ENCODE measurements at places on chromosomes 1 and 21.

DNA sequence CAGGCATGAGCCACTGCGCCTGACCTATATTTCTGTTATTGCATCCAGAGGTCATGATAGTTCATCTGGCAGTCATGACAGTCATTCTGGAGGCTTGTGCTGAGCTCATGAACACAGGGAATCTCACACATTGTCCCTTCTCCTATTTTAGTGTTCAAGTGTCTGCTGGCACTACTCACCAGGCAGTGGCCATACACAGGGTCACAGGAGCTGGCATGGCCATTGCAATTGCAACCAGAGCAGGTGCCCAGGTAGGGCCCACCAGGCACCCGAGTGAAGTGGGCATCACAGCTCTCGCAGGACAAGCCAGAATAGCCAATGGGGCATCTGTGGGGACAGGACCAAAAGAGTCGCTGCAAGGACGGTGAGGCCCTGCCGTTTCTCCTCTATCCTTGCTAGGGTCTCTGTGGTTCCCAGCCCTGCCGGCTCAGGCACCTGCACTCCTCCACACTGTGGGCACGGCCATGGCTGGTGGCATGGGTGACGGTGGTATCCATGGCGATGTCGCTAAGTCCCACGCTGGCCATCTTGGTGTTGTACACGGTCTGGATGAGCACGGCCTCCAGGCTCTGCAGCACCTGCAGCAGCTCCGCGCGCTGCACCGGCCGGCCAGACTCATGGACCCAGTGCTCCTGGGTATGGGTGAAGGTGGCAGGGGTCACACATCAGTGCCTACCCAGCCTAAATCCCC is 57.0 kb downstream of the HSPG2 start:
- no peak for DNase-seq

GRCh38 chr1:55444667-55445066 is 229.5 kb upstream of the USP24 start:
- no peak for DNase-seq

GRCh38 chr1:35707601-35708440 is 10.9 kb downstream of the C1orf216 start:
- DNase-seq = no peak

DNA sequence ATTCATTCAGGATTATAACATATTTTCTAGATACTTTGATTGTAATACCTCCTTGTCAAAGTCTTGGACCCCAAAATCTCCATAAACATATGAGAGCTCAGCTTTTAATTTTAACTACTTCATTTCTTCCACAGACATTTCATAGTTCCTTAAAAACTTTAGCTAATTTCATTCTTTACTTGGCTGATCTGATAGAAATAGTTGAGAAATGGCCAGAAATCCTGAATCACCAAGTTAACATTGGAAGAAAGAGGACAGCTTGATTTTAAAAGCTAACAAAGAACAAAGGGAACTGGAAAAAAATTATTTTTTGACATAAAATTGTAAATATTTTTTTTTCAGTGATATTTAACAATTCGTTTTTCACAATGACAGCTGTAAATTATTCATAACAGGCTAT is 216.5 kb downstream of the NTNG1 start:
- no peak for DNase-seq

GRCh38 chr1:245298781-245299180 is 144.0 kb downstream of the KIF26B start:
- no peak for DNase-seq

- DNase-seq = no peak
Measured at GRCh38 chr1:110285316-110285715, 53.9 kb upstream of the RBM15 start.

DNA sequence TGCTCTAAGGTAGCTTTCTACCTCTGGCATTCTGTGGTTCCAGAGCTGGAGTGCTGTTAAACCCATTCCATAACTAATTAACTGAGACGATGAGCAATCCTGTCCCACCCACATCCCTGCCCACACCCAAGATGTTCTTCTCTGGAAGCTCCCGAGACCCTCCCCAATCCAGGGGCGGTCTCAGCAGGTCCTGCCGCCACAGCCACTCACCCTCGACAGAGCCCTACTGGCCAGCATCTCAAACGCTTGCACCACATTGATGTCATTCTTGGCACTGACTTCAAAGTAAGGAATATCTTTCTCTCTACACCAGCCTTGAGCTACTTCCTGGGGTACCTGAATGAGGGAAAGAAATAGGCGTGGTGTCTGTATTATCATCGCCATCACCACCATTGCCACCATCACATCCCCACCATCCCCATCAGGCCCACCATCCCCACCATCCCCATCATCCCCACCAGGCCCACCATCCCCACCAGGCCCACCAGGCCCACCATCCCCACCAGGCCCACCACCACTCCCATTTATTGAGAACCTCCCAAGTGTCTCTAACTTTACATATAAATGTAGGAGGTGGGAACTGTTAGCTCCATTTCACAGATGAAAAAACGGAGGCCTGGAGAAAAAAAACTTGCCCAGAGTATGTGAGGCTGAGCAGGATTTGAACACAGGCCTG is 17.7 kb downstream of the RAB7B start:
- DNase-seq = no peak

DNA sequence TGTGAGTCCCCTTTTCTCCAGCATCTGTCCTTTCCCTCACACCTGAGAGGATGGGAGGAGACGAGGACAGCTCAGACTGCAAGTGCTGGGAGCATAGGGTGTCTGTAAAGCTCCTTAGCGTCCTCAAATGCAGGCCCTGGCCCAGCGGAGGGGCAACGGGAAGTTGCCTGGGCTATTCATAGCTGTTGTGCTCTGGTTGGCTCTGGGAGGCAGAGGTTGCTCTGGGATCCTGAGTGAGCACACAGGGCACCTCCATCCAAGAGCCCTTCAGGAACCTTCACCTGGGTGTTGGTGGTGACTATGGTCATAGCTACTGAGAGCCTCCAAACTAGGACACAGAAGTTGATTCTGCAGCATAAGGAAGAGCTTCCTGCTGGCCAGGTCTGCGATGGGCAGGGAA is 2.6 kb downstream of the PADI1 start:
- DNase-seq = no peak

- DNase-seq = no peak
Measured at GRCh38 chr1:182304218-182304617, 87.4 kb downstream of the GLUL start.

DNA sequence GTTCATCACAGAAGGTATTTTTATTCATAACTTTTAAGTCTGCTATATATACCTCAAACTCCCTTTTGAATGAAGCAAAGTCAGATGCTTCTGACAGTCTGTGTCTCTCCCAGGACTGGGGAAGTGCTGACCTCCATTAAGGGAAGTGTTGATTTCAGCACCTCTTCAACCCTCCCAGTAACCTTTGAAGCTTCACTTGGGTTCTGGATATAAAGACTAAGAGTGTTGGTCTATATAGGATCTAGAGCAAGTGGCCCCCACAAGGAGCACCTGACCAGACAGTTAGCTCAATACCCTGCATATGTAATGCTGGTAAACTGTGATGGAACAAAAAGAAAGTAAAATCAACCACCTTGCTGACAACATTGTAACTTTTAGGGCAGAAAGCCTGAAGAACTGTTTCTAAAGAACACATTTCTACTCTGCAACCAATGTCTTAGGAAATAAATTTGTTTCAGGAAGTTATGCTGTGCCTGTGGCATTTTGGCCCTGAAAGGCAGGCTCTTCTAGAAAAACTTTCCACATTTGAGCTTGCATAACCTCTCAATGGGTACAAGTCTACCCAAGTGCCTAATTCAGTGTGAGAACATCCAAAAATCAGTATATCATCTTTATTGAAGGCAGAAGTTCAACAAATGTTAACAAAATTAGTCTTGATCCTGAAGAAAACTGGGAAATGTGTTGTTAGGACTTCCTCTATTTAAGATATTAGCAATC is 865 bp upstream of the PTPN22 start:
- DNase-seq = no peak

- no peak for DNase-seq
Measured at GRCh38 chr1:84712276-84712874, 22.1 kb upstream of the SSX2IP start.

DNA sequence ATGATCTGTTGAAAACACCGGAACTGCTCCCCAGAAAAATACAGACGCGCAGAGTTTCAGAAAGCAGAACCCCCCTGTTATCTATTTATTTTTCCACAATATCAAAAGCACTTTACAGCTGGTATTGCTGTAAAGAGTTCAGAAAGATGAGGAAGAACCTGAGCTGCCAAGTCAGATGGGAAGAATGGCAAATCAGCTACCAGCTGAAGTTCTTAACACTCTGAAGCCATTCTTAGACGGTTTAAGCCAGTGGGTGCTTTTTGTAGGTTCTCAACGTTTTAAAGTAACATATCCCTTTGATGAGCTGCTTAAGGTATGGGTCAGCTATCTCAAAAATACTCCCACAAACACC is 714 bp upstream of the AKIRIN1 start:
- DNase-seq = no peak

GRCh38 chr1:200381256-200381984 is 28.4 kb downstream of the ZNF281 start:
- DNase-seq = no peak

- DNase-seq = no peak
Measured at GRCh38 chr1:14970115-14970798, 183.3 kb upstream of the TMEM51 start.

DNA sequence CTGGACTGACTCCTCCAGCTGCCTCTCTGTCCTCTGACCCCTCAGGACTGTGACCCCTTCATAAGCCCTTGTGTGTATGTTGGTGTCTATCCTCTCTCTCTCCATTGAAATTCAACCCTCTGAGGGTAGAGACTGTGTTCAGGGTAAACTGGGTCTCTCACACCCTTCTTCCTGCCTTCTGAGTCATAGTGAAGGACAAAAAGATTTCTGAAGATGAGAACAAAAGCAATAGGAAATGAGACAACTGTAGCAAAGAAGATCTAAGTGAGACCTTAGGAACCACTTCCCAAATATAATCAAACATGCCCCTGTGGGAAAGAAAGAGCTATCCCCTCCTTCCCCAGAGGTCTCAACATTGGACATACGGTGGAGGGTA is 16.9 kb downstream of the NUAK2 start:
- no peak for DNase-seq

DNA sequence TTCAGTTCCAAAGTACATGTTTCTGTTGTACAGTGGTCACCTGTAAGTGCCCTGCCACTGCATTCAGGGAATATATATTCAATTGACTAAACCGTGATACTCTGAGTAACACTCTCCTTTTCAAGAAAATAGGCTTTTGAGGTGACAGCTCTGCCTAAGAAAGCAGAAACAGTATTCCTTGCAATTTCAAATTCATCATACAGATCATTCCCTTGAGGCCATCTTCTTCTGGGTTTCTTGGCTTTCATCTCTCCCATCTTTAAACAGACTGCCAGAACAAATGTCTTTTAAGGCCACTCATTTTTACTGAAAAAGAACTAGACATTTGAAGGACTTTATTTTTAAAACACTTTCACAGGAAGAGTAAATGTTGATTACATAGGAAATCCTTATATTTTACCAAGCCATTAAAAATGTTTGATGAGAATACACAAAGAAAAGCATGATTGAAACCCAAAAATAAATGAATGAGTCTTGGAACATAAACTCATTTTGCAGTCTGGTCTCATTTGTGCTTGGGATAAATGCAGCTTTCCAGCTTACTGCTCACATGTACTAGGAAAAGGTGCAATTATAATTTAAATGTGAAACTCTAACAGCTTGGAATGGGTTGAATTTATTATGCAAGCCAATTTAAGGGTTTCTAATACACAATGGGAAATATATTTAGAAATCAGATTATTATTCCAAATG is 34.7 kb downstream of the PLPPR5 start:
- DNase-seq = no peak

DNA sequence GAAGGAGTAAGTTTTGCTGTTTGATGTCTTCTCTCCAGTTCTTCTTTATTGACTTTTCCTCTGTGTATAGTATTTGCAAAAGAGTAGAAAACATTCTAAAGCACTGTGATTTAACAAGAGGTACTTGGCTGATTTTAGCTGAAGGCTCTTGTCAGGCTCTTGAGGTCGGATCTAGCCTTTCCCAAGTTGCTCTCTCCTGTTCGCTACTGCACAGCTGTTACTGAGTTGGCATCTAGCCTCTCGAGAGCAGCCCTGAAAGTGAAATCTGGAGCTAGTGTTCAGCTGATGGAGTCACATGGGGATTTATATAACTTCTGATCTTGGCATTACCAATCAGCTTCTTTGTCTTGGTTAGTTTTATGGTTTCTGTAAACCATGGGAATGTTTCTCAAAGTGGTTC is 193.1 kb downstream of the RYR2 start:
- DNase-seq = no peak

DNA sequence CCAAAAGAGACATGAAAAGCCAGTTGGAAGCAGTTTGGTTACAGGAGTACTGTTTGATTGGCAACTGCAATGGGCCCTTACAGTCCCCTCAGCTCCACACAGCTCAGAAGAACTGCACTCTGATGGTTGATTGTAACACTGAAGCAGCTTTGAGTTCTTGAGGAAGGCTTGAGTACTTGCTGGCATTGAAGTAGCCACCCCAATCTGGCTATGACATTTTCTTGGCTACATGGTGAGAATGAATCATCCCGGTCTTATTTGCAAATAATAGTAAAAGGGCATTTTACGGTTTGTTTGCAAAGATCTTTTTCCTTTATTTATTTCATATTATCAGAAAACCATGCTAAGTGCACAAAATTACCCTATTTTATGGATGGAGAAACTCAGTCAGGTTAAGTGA is 159.7 kb upstream of the BEND5 start:
- no peak for DNase-seq

- DNase-seq = no peak
Measured at GRCh38 chr1:154866257-154867063, 3.6 kb downstream of the KCNN3 start.

- no peak for DNase-seq
Measured at GRCh38 chr1:92118826-92119225, 38.7 kb downstream of the BTBD8 start.

DNA sequence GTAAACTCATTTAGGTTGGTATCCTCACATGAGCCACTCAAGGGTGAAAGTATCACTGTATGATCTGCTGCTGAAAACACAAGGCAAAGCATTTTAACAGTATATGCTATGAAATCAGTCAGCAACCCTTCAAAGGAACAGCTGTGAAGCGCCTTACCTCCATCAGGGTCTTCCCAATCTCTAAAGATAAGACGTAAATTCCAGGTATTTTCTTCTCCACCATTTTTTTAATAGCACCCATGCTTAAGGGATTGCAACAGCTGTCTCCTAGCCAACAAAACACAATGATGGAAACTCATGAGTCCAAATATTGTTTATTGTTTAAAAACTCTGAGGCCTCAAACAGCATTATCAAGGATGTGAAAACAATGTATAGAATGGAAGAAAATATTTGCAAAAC is 4.8 kb downstream of the PPT1 start:
- DNase-seq = no peak

- no peak for DNase-seq
Measured at GRCh38 chr1:160219062-160219929, 14.1 kb downstream of the PEA15 start.

GRCh38 chr21:29677326-29677725 is 262.5 kb downstream of the GRIK1 start:
- no peak for DNase-seq

GRCh38 chr1:39105061-39105840 is 79.1 kb downstream of the NDUFS5 start:
- no peak for DNase-seq

DNA sequence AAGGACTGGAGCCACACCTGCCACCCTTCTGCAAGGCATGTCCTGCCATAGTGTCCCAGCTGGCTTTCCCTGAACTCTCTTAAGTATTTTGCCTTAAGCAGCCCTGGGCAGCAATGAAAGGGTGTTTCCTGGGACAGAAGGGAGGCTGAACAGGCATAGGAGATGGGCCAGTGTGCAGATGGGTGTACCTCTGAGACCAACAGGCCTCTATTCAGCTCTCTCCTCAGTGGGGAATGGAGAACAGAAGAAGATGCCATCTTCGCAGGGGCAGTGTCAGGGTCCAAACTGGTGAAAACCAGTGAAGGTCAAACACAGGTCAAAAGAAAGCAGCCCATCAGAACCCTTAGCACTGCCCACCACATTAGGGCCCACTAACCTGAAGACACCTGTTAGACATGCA is 53.2 kb downstream of the FAM78B start:
- no peak for DNase-seq

Measured in GM12864 (cell line).